ENCODE measurements at places on chromosomes 5 and 9.
A peak's percentile ranks its signal among the peaks of the same experiment; 100 is the strongest.

DNA sequence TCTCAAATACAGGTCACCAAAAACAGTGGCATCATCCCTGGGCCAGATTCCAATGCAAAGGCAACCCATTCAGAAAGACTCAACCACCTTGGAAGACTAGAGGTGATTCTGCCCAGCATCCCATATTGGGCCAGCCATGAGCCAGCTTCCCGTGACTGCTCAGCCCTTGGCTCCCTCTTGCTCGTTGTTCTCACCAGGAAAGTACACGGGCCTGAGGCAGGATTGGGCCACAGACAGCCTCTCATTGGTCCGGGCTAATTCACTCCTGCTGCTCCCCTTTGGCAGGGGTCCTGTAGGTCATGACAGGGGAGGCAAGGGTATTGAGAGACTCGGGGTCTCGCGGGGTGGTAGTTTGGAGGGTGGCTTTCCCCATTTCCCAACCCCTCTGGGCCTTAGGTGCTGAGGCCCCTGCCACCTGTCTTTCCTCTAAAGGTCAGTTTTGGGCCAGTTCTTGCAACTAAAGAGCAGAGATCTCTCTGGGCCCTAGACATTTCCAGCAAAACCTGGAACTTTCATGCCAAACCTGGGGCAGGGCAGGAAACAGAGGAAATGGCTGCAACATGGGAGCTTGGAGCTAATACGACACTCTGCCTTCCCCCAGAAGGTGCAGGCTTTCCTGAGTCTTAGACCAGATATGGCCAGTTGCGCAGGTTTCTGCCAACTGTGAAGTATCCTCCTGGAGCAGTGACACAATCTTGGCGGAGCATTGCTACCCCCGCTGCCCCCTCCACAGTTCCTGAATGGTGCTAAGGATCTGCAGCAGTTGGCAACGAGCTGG lies 22.0 kb upstream of the FGFR4 start:
- DNase-seq, result no peak

- peak; percentile 56 for DNase-seq
Observed at GRCh38 chr9:114968671-114969070, 38.3 kb upstream of the TNFSF8 start.

DNA sequence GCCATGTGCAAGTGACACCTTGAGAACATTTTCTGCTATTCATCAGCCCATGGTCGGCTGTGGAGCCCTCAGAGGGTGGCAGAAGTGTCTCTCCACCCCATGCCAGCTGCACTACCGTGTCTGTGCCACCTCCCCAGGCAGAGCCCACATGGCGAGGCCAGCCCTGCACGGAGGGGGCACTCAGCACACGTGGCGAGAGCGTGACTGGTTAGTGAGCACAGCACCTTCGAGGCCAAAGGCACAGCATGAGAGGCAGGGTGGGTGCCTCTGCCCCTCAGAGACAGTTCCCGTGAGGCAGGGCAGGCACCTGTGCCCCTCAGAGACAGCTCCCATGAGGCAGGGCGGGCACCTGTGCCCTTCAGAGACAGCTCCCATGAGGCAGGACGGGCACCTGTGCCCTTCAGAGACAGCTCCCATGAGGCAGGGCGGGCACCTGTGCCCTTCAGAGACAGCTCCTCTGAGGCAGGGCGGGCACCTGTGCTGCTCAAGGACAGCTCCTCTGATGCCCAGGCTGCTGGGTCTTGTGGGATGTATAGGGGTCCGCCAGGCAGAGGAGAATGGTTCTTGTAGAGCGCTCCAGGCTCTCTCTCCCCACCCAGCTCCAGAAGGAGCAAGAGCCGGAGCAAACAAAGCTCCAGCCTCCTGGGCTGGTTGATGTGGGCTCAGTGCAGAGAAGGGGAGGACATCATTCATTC lies 179.8 kb upstream of the PPP1R26 start:
- DNase-seq, result no peak

DNA sequence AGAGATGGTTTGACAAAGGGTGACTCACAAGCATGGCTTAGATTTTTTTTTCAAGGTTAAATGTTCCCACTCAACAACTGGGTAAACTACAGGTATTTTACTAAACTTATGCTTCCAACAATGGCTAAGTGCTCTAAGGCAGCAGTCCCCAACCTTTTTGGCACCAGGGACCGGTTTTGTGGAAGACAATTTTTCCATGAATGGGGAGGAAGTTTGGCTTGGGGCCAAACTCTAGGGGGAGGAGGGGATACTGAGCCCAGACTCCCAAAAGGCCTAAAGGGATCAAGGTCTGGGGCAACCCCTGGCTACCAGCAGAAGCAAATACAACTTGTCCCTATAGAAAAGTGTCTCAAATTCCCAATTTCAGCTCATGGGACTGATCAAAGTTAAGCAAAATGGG lies 32.0 kb upstream of the HSD17B3 start:
- DNase-seq, result no peak

- DNase-seq, result no peak
Observed at GRCh38 chr9:110808599-110808980, 140.0 kb downstream of the MUSK start.

GRCh38 chr5:172565455-172565854 lies 75.6 kb upstream of the NEURL1B start:
- DNase-seq, result peak; percentile 24

- DNase-seq, result no peak
Observed at GRCh38 chr5:53246042-53246836, 136.7 kb upstream of the MOCS2 start.

GRCh38 chr5:87887247-87887646 lies 381.4 kb downstream of the TMEM161B start:
- DNase-seq, result no peak

GRCh38 chr5:93054424-93055163 lies 526.4 kb downstream of the NR2F1-AS1 start:
- DNase-seq, result no peak

DNA sequence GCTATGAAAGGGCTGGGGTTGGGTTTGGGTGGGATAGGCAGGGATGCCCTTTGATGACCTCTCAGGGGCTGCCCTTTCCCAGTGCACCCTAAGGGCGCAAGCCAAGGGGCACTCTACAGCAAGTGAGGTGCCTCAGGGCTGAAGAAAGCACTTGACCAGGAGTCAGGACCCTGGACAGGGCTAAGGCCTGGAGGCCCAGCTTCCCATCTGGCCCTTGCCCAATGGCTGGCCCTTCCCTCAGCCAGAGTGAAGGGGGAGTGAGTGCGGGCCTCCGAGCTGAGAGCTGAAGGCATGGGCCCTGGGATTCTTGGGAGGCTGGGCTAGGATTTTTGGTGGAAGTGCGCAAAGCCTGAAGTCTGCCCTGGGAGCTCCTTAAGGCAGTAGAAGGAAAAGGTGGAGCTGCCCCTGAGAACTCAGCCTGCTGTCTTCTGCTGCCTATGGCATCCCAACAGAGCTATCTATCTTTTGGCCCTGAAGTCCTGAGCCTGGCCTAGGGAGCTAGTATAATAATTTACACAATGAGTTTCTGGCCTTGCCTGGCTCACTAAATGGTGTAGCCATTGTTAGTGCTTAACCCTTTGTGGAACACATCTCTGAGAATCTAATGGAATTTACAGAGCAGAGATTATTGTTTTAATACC lies 16.4 kb downstream of the JADE2 start:
- no peak for DNase-seq

DNA sequence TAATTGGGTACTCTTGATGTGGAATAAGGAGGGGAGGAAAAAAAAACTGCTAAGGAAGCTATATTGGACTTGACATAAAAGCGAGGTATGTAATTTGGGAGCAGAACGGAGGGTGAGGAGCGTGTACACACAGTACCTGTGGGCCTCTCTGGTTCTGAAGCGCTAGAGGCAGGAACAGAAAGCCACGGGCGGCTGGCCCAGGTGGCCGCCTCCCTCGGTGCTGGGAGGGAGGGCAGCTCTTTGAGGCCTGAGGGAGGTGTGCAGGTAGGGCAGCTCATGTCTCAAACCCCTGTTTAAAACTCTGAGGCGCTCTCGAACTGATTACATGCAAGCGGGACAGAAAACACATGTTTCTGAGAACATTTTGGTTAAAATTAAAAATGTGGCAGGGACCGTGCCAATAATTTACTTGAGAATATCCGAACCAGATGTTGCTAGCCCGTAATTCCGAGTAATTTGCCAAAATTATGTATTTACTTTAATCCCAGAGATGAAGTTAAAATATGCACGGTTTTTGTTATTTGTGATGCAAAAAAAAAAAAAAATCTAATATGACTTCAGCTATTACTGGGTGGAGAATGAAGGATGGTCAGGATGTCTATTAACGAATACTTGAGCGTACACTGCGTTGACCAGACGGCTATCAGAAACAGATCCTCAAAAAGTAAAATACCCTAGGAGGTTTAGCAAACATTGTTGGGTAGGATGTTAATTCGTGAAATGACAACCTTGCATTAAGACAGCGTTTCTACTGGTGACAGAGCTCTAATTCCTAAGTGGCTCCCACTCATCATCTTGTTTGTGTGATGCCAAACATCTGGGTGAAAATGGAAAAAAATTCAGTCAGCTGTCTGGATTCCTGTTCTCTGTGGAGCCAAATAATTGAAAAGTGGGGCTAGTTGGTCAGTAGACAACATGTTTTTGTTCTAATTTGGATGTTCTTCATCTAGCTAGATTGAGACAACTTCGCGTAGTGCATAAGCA lies 24.4 kb upstream of the STC2 start:
- DNase-seq, result no peak

GRCh38 chr5:123422433-123423277 lies 548 bp downstream of the CEP120 start:
- DNase-seq, result peak; percentile 22

GRCh38 chr9:125617087-125617486 lies 89.9 kb downstream of the MAPKAP1 start:
- DNase-seq, result no peak

GRCh38 chr5:112692472-112692871 lies 45.2 kb upstream of the APC start:
- no peak for DNase-seq

DNA sequence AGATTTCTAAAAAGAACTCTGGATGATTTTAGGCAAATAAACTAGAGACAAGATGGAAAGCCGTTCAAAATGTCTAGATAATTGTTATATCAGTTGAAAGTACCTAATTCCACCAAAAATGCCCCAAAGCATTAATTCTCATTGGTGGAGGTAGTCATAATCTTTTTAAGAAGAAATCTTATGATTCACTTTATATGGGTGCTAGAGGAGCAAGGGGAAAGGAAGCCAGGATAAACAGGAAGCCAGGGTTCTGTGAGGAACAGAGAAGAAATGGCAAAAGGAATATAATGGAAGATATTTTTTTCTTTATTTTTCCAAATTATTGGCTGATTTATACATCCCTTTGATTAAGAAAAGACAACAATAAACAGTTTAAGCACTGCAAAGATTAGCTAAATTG lies 7.8 kb downstream of the YIPF5 start:
- no peak for DNase-seq
